GM13977 (cell line): ENCODE measurements at places on chromosomes 5 and 9.

- no peak for DNase-seq
Measured at GRCh38 chr5:62977661-62978060, 399.0 kb downstream of the LRRC70 start.

DNA sequence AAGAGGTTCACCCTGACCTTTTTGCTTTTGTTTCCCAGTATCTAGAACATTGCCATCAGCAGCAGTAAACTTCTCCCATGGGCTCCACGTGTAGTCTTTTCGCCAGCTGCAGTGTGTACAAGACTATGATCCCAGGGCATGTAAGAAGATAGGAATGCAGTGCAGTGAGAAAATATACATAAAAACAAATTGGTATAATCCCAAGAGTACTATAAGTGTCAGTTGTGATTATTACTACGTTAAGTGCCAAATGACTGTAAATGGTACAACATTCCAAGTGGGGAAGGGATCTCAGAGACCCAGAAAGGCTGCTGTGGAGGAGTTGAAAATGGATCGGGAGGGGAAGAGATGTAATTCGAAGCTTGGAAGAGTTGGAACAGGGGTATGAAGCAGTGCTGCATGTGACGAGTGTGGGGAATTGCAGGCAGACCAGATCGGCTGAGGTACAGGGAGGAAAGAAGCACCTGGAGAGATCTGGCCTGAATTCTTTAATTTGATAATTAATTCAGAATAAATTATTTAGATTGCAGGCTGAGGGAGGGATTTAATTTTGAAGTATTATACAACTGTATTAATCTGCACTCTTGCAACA lies 95.1 kb downstream of the FBXL7 start:
- DNase-seq: no peak

DNA sequence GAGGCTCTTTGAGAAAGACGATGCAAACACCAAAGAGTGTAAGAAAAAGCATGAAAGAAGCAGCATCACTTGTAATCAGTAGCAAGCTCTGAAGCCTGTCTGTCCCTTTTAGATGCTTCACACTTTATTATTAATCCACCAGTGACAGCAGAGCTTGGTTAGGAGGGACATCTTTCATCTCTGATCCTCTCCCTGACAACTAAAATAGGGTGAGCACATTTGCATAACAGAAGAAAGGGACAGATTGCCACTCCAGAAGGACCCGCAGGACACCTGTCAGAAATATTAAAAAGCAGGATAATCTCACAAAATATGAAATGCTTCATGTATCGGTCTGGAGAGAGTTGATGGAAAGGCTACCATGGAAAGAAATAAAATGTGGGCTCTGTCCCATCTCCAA lies 71.4 kb upstream of the MAP1B start:
- no peak for DNase-seq

DNA sequence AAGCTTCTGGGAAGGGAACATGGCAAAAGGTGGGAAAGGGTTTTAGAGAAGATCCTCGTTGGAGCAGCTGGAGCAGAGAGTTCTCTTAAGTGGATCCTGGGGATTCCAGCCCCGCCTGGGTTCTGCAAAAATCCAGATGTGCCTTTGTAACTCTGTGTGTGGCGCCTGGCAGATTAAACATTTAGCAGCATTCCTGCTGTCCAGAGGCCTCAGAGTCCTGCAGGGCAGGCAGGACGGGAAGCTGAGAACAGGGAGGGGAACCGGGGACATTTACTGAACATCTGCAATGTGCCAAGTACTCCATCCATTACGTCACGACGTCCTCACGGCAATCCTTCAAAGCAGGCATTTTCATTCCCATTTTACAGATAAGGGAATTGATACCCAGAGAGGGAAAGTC lies 6.0 kb downstream of the EIF4E1B start:
- no peak for DNase-seq

- DNase-seq: no peak
Measured at GRCh38 chr5:120628156-120628555, 164.1 kb downstream of the PRR16 start.

- DNase-seq: no peak
Measured at GRCh38 chr9:114884787-114885452, 45.5 kb downstream of the TNFSF8 start.

GRCh38 chr9:98406469-98406868 lies 151.0 kb upstream of the TBC1D2 start:
- no peak for DNase-seq

GRCh38 chr5:131461742-131462141 lies 173.3 kb downstream of the RAPGEF6 start:
- DNase-seq: no peak

DNA sequence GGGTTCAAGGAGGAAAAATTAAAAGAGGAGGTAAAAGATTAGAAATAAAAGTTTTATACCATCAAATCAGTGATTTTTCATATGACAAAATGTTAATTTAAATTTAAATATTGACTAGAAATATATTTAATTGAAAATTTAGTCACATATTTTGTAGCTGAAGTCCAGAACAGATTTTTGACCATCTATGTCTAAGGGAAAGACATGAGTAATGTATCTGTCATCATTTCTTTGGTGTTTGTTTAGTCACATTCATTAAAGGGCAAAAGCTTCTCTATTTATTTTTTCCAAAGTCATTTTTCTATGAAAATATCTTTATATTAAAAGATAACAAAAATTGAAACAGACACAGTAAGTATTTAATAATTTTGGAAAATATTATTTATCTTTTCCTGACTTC lies 252.0 kb upstream of the ISL1 start:
- DNase-seq: no peak

GRCh38 chr9:135243201-135244190 lies 156.0 kb downstream of the OLFM1 start:
- DNase-seq: no peak

- DNase-seq: no peak
Measured at GRCh38 chr9:98999152-98999525, 55.4 kb downstream of the COL15A1 start.

DNA sequence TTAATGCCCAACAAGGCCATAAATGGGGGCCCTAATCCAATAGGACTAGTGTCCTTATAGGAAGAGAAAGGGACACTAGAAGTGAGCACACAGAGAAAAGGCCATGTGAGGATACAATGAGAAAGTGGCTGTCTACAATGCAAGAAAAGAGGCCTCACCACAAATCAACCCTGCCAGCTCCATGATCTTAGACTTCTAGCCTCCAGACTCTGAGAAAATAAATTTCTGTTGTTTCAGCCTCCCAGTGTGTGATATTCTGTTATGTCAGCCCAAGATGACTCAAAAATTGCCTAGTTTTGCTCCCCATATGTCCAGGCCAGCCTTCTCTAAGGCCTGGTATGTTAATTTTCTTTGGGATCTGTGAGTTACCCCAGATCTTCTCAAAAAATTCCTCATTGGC lies 32.3 kb upstream of the HTR4 start:
- DNase-seq: no peak

- DNase-seq: no peak
Measured at GRCh38 chr5:88142886-88143692, 125.6 kb downstream of the TMEM161B start.

DNA sequence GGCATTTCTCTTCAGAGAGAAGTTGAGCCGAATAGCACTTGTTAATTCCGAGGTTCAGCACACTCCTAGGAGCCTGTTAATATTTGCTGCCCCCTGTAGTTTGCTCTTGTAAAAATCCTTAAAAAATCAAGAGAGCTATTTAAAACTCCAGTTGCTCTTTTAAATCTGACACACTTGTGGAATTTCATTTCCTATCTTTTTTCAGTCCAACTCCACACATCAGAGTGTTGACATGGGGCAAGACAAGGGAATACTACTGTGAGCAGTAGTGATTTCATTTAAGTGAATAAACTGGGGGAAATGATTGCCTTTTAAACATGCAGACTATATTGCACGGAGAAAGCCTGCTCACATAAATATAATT lies 1096.3 kb upstream of the DMAC1 start:
- DNase-seq: peak; percentile 13

- no peak for DNase-seq
Measured at GRCh38 chr5:172502969-172503368, 48.6 kb upstream of the SH3PXD2B start.

GRCh38 chr5:520196-520849 lies 3.9 kb downstream of the SLC9A3 start:
- DNase-seq: no peak

DNA sequence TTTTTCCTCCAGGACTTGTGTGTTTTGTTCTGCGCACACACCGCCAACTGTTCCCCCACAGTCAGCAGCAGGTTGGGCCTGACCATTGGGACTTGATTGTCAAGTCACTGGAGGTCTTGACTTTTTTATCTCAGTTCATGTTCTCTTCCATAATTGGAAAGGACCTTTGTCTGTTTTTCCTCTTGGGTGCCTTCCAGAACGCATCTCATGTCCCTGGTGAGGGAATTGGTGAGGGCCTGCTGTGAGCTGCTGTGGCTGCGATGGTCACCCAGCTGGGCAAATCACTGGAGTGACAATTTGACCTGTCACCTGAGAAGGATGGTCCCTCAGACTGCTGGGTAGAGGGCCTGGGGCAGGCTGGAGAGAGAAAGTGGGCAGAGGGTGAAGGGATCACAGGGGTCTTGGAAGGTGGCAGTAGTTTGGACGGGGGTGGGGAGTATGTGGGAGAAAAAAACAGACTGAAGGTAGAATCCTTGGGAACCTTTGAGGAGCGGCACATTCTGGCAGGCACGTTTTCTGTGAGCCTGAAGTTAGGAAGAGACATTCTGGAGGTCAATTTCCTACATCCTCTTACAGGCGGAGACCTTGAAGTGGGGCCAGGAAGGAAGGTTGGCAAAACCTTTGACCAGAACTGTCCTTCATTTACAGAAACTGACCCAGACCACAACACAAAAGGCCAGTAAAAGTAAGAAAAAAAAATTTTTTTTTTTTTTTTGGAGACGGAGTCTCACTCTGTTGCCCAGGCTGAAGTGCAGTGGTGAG lies 4.4 kb downstream of the CDK9 start:
- DNase-seq: no peak

DNA sequence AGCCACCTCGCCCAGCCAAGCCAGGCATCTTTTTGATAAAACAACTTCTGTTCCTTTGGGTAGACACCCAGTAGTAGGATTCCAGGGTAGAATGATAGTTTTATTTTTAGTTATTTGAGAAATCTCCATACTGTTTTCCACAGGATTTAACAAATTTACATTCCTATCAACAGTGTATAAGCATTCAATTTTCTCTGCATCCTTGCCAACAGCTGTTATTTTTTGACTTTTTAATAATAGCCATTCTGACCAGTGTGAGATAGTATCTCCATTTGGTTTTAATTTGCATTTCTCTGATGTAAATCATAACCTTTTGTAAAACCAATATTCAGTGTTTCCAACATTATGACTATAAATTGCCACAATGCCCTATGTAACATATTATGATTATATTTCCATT lies 28.2 kb upstream of the CCNB1 start:
- DNase-seq: no peak

DNA sequence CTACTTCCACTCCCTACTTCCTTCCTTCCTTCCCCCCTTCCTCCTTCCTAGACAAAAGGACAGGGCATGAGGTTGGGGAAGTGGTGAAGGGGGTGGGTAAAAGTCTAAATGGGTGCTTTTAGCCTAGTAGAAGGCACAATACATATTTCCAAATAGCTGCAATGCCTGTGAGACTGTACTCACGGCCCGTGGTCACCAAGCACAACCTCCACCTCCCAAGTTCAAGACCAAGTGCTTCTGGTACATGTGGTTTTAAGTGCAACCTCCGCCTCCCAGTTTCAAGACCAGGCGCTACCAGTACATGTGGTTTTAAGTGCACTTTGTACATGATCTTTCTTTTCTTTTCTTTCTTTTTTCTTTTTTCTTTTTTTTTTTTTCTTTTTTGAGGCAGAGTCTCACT lies 14.5 kb upstream of the NTNG2 start:
- DNase-seq: no peak

DNA sequence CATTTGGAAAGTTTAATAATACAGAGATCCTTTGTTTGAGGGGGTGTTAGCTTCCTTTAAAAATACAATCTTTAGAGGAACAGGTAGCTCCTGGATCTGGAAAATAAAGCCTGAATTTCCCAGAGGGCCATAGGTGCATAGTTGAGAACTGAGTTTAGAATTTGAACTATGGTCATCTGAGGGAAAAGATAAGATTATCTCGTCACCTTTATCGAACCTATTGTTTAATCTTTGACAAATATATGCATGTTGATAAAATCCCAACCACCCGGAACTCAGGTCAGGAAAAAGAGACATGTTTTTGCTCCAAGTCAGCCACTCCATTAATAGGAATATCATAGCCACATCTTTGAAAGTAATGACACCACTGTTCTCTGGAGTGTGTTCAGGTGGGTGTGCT lies 91.7 kb upstream of the FAM169A start:
- no peak for DNase-seq
